ENCODE measurements at places on chromosomes 2 and 18. TPM values are rescaled to one million over a fixed set of nuclear protein-coding genes. Genes with fewer than 3 reads are reported as not detected.

ITPRIPL1 gene
- total RNA-seq, result not detected

MALL gene
- total RNA-seq, result 142 TPM

CTLA4 gene
- total RNA-seq, result not detected

FMNL2 gene
- total RNA-seq, result 27.9 TPM

RGPD3 gene
- 0.18 TPM for total RNA-seq

COLEC12 gene
- total RNA-seq, result 0.03 TPM

PFN4 gene
- total RNA-seq, result 1.1 TPM

IL1R2 gene
- 1.3 TPM for total RNA-seq

FAM210A gene
- total RNA-seq, result 26.9 TPM

DCDC2C gene
- total RNA-seq, result 0.38 TPM

GBX2 gene
- total RNA-seq, result 1.0 TPM

SH3BP4 gene
- 43.6 TPM for total RNA-seq

COBLL1 gene
- total RNA-seq, result 4.2 TPM

REG3A gene
- total RNA-seq, result not detected

RAB6D gene
- total RNA-seq, result not detected

FAM237A gene
- total RNA-seq, result not detected

VWA3B gene
- 0.33 TPM for total RNA-seq

ABCG8 gene
- total RNA-seq, result not detected

RTP5 gene
- total RNA-seq, result not detected

DYSF gene
- 0.50 TPM for total RNA-seq

RAD51AP2 gene
- total RNA-seq, result not detected

CNDP1 gene
- total RNA-seq, result not detected

KDM3A gene
- total RNA-seq, result 25.0 TPM

TUBB8B gene
- total RNA-seq, result not detected

FER1L5 gene
- not detected for total RNA-seq

CASP8 gene
- 35.7 TPM for total RNA-seq

MROH2A gene
- 0.26 TPM for total RNA-seq

TPO gene
- total RNA-seq, result not detected

AQP4 gene
- not detected for total RNA-seq

C2orf72 gene
- 5.6 TPM for total RNA-seq

ALLC gene
- total RNA-seq, result not detected

NTSR2 gene
- not detected for total RNA-seq

UPP2 gene
- total RNA-seq, result not detected

KIF1A gene
- total RNA-seq, result 0.73 TPM

Measured in A549 treated with Mapracorat at 1 μM for 4 hours (cell line).